GM23248 (cell line): ENCODE measurements at places on chromosomes 16 and 17. TPM values are rescaled to one million over a fixed set of nuclear protein-coding genes. Genes with fewer than 3 reads are reported as not detected.
A peak's percentile ranks its signal among the peaks of the same experiment; 100 is the strongest.

GRCh38 chr16:3068487-3068886 is 3.0 kb downstream of the IL32 start:
- no peak for DNase-seq
- H3K4me1 ChIP-seq: peaks cover 5% of the 10 kb centered on the region
- H3K36me3 ChIP-seq: no peaks in the 10 kb centered on the region
- no peak overlapping the region for H3K27ac ChIP-seq

- H3K27ac ChIP-seq: peak overlapping the region; percentile 70
- no peak for DNase-seq
- H3K27me3 ChIP-seq: no peaks in the 10 kb centered on the region
- peaks cover 22% of the 10 kb centered on the region for H3K4me1 ChIP-seq
- no peak overlapping the region for H3K4me3 ChIP-seq
Measured at GRCh38 chr16:67723911-67724305, 4.8 kb upstream of the GFOD2 start.

- H3K4me3 ChIP-seq: no peak overlapping the region
- H3K4me1 ChIP-seq: no peaks in the 10 kb centered on the region
- no peaks in the 10 kb centered on the region for H3K36me3 ChIP-seq
- 0 out of 2 replicates have a peak, but pooled peaks cover 6% of the 10 kb centered on the region for H3K27me3 ChIP-seq
Measured at GRCh38 chr16:64712026-64712425, 409.8 kb downstream of the CDH11 start.

DNA sequence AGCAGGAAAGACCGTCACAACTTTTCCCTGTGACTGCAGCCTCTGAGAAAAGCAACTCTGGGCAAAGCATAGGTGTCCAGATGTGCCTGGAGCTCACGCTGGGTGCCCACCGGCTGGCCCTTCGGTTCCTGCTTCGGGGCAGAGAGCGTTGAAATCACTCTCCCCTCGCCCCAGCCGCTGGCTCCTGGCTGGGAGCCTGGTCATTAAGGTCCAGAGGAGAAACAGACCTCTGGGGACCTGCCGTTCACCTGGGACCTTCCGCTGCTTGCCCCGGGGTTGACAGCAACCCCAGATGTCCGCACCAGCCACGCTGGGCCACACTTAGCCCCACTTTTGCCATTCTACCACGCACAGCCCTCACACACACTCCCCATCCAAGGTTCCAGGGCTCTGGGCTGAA is 13.1 kb downstream of the MRM3 start:
- no peak for DNase-seq
- peak overlapping the region; percentile 49 for H3K4me3 ChIP-seq
- H3K4me1 ChIP-seq: no peaks in the 10 kb centered on the region
- H3K27ac ChIP-seq: no peak overlapping the region

- no peaks in the 10 kb centered on the region for H3K36me3 ChIP-seq
- H3K27me3 ChIP-seq: no peaks in the 10 kb centered on the region
- H3K27ac ChIP-seq: no peak overlapping the region
- H3K4me3 ChIP-seq: no peak overlapping the region
- no peak for DNase-seq
Measured at GRCh38 chr16:8430401-8430800, 159.9 kb downstream of the TMEM114 start.

DNA sequence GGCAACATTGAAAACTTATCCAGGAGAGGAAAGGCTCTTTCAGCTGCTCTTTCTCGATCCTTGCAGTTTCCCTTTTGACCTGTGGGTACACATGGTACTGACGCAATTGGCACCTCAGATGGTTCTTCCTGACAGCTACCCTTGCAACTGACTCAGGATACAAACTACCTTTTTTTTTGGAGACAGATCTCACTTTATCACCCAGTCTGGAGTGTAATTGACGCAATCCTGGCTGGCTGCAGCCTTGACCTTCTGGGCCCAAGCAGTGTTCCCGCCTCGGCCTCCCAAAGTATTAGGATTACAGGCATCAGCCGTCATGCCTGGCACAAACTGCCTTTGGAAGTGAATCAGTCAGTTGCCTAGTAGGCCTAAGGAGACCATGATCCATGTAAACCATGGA is 607.2 kb downstream of the WWOX start:
- H3K27ac ChIP-seq: no peak overlapping the region
- H3K27me3 ChIP-seq: no peaks in the 10 kb centered on the region
- DNase-seq: no peak
- no peaks in the 10 kb centered on the region for H3K4me1 ChIP-seq
- no peak overlapping the region for H3K4me3 ChIP-seq
- no peaks in the 10 kb centered on the region for H3K36me3 ChIP-seq

GRCh38 chr17:75909812-75910274 is 5.2 kb upstream of the MRPL38 start:
- no peak overlapping the region for H3K4me3 ChIP-seq
- peak; percentile 81 for DNase-seq
- H3K27ac ChIP-seq: 0 out of 2 replicates have a peak overlapping the region, but pooled peaks have one; percentile 24

GRCh38 chr17:44335968-44336367 is 9.1 kb upstream of the GRN start:
- no peaks in the 10 kb centered on the region for H3K27me3 ChIP-seq
- no peak for DNase-seq
- H3K27ac ChIP-seq: no peak overlapping the region
- no peaks in the 10 kb centered on the region for H3K4me1 ChIP-seq
- H3K4me3 ChIP-seq: no peak overlapping the region

GRCh38 chr16:26701243-26701886 is 365.4 kb upstream of the C16orf82 start:
- no peaks in the 10 kb centered on the region for H3K27me3 ChIP-seq
- H3K4me1 ChIP-seq: no peaks in the 10 kb centered on the region
- no peak overlapping the region for H3K4me3 ChIP-seq
- no peak overlapping the region for H3K27ac ChIP-seq
- no peaks in the 10 kb centered on the region for H3K36me3 ChIP-seq

- no peak overlapping the region for H3K4me3 ChIP-seq
- H3K36me3 ChIP-seq: no peaks in the 10 kb centered on the region
- no peaks in the 10 kb centered on the region for H3K4me1 ChIP-seq
- no peak for DNase-seq
Measured at GRCh38 chr17:53807286-53807685, 15.4 kb upstream of the KIF2B start.

GRCh38 chr17:11138023-11138422 is 103.0 kb upstream of the SHISA6 start:
- DNase-seq: peak; percentile 4
- peak overlapping the region; percentile 47 for H3K4me3 ChIP-seq
- H3K4me1 ChIP-seq: no peaks in the 10 kb centered on the region
- H3K36me3 ChIP-seq: no peaks in the 10 kb centered on the region

- H3K36me3 ChIP-seq: no peaks in the 10 kb centered on the region
- H3K27ac ChIP-seq: no peak overlapping the region
- H3K4me1 ChIP-seq: peaks cover 2% of the 10 kb centered on the region
- DNase-seq: no peak
- H3K4me3 ChIP-seq: no peak overlapping the region
Measured at GRCh38 chr16:72979974-72980373, 68.0 kb downstream of the ZFHX3 start.

GRCh38 chr17:36657763-36658490 is 56.5 kb downstream of the MRM1 start:
- peak; percentile 28 for DNase-seq
- H3K27me3 ChIP-seq: peaks cover 23% of the 10 kb centered on the region; the same call in 1 of the 2 replicates
- H3K27ac ChIP-seq: no peak overlapping the region

GRCh38 chr16:88686062-88686438 is 257 bp downstream of the SNAI3 start:
- H3K36me3 ChIP-seq: no peaks in the 10 kb centered on the region
- peaks cover 18% of the 10 kb centered on the region for H3K27me3 ChIP-seq
- DNase-seq: peak; percentile 37
- no peaks in the 10 kb centered on the region for H3K4me1 ChIP-seq
- peak overlapping the region; percentile 59 for H3K4me3 ChIP-seq

DNA sequence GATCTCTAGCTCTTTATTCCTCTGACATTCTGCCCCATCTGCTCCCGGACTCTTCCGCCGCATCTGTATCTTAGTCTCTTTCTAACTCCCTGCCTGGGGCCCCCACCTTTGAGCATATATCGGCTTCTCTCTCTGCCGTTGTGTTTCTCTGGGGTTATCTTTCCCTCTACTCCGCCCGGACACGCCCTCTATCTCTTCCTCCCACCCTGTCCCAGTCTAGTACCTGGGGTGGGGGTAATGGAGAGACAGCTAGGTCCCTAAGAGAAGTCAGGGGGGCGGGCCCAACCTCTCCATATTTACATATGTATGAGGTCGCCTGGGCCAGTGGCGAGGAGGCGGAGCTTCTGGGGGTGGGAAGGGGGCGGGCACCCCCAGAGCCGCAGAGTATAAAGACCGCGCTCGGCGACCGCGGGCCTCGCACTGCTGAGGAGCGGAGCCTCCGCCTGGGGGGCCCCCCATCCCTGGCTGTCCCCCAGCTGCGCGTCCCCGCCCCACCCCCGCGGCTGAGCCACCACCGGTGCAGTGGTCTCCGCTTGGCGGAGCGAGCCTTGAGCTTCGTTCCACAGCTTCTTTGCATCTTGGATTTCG is at the start of gene ATP1B2:
Gene ATP1B2, plus strand, starts transcription at position 418 of the 588 bp plus-strand sequence. CDS start 593 bp downstream, outside the sequence.
- H3K36me3 ChIP-seq: no peaks in the 10 kb centered on the region
- H3K27ac ChIP-seq: no peak within 1 kb of the TSS
- H3K4me3 ChIP-seq: peak within 1 kb of the TSS; percentile 61
- H3K27me3 ChIP-seq: peaks cover 42% of the 10 kb centered on the region
- DNase-seq: peak; percentile 46

- DNase-seq: no peak
- peaks cover 12% of the 10 kb centered on the region; the same call in 1 of the 2 replicates for H3K4me1 ChIP-seq
- no peaks in the 10 kb centered on the region for H3K36me3 ChIP-seq
- H3K4me3 ChIP-seq: no peak overlapping the region
- no peaks in the 10 kb centered on the region for H3K27me3 ChIP-seq
Measured at GRCh38 chr17:69227541-69227940, 1.1 kb downstream of the ABCA10 start.

- H3K27ac ChIP-seq: no peak overlapping the region
- no peaks in the 10 kb centered on the region for H3K36me3 ChIP-seq
- H3K4me1 ChIP-seq: no peaks in the 10 kb centered on the region
- no peak for DNase-seq
- no peak overlapping the region for H3K4me3 ChIP-seq
- peaks cover 19% of the 10 kb centered on the region for H3K27me3 ChIP-seq
Measured at GRCh38 chr17:78117027-78117981, 11.3 kb downstream of the TMC6 start.

GRCh38 chr17:3834811-3835210 is 11.2 kb downstream of the NCBP3 start:
- no peaks in the 10 kb centered on the region for H3K27me3 ChIP-seq
- H3K4me3 ChIP-seq: no peak overlapping the region
- H3K36me3 ChIP-seq: peaks cover 19% of the 10 kb centered on the region; the same call in 1 of the 2 replicates
- DNase-seq: no peak

- H3K27ac ChIP-seq: no peak overlapping the region
- DNase-seq: peak; percentile 41
- no peak overlapping the region for H3K4me3 ChIP-seq
- H3K36me3 ChIP-seq: no peaks in the 10 kb centered on the region
- no peaks in the 10 kb centered on the region for H3K27me3 ChIP-seq
Measured at GRCh38 chr17:71987634-71988033, 133.2 kb upstream of the SOX9 start.

GRCh38 chr16:4991754-4992153 is 33.6 kb downstream of the SEC14L5 start:
- H3K27ac ChIP-seq: no peak overlapping the region
- H3K27me3 ChIP-seq: peaks cover 9% of the 10 kb centered on the region; the same call in 1 of the 2 replicates
- no peaks in the 10 kb centered on the region for H3K4me1 ChIP-seq
- H3K36me3 ChIP-seq: no peaks in the 10 kb centered on the region

DNA sequence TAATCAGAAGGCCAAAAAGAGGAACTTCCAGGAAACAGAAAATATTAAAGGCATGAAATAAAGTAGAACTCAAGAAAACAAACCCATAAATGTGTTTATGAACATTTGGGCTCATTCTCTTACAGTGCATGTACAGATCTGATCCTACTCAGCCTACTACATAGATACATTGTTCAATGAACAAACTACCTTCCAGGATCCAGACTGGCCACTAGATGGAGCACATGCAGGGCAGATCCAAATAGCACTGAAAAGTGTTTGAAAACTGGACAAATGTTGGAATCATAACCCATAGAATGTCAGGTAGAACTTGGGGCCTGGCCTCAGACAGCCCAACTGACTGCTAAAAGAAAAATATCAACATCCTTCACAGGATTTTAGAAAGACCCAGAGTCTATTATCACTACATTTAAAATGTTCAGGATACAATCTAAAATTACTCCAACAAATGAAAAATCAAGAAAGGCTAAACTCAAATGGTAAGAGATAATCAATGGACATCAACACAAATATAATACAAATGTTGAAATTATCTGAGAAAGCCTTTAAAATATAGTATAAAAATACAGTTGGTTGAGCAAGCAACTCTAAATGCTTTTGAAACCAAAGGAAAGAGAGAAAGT is 122.4 kb upstream of the NUDT7 start:
- no peak overlapping the region for H3K27ac ChIP-seq
- peaks cover 25% of the 10 kb centered on the region for H3K27me3 ChIP-seq
- H3K36me3 ChIP-seq: no peaks in the 10 kb centered on the region
- peak; percentile 62 for DNase-seq
- H3K4me3 ChIP-seq: no peak overlapping the region

DNA sequence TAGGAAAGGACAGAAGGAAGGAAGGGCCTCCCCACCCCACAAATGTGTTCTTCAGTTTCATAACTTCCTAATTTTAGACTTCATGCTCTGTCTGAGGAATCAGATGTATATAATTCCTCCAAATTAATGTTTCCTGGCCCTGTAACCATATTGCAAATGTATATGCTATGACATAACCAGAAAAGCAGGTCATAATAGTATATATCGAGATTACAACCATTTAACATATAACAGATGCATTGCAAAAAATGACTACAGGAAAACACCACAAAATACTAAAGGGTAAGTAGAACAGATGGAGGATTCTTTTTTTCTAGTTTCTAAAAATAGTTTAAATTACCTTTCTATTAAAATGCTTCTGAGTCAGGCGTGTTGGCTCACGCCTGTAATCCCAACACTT is 3.1 kb upstream of the EXOC7 start:
- no peaks in the 10 kb centered on the region for H3K27me3 ChIP-seq
- no peak overlapping the region for H3K4me3 ChIP-seq
- H3K27ac ChIP-seq: no peak overlapping the region
- H3K4me1 ChIP-seq: peaks cover 4% of the 10 kb centered on the region; the same call in 1 of the 2 replicates

- H3K4me3 ChIP-seq: no peak overlapping the region
- no peak for DNase-seq
- no peak overlapping the region for H3K27ac ChIP-seq
- no peaks in the 10 kb centered on the region for H3K36me3 ChIP-seq
- H3K4me1 ChIP-seq: peaks cover 5% of the 10 kb centered on the region
Measured at GRCh38 chr17:39008633-39009032, 41.4 kb upstream of the FBXO47 start.

GRCh38 chr17:5110816-5111215 is 862 bp downstream of the ZNF232 start:
- DNase-seq: no peak
- H3K36me3 ChIP-seq: peaks cover 9% of the 10 kb centered on the region; the same call in 1 of the 2 replicates
- H3K4me3 ChIP-seq: peak overlapping the region; percentile 93

- no peak for DNase-seq
- peaks cover 43% of the 10 kb centered on the region for H3K4me1 ChIP-seq
- H3K27ac ChIP-seq: no peak overlapping the region
- no peak overlapping the region for H3K4me3 ChIP-seq
- peaks cover 6% of the 10 kb centered on the region; the same call in 1 of the 2 replicates for H3K36me3 ChIP-seq
Measured at GRCh38 chr17:13572581-13572980, 29.1 kb downstream of the HS3ST3A1 start.

- H3K4me1 ChIP-seq: peaks cover 19% of the 10 kb centered on the region
- no peaks in the 10 kb centered on the region for H3K27me3 ChIP-seq
- no peak overlapping the region for H3K27ac ChIP-seq
Measured at GRCh38 chr16:12184419-12184917, 207.9 kb downstream of the SNX29 start.

Gene FOXO3B
- total RNA-seq: 5.8 and 11.5 TPM in 2 replicates

Gene DHRS7C
- total RNA-seq: not detected in 2 replicates

Gene OR1G1
- total RNA-seq: not detected in 2 replicates

Gene PROCA1
- total RNA-seq: 0.65 TPM in 1 of 2 replicates, not detected in the other

Gene ICAM2
- 0.97 and 3.4 TPM in 2 replicates for total RNA-seq

Gene PDE6G
- not detected in 2 replicates for total RNA-seq

Gene LCMT1
- total RNA-seq: 30.3 and 47.6 TPM in 2 replicates

Gene RTN4RL1
- total RNA-seq: 0.22 TPM in 1 of 2 replicates, not detected in the other
